ENCODE measurements at places on chromosomes 5 and 9. TPM values are rescaled to one million over a fixed set of nuclear protein-coding genes. Genes with fewer than 3 reads are reported as not detected.

Gene DTWD2
- total RNA-seq: 1.4 TPM

Gene TAF1L
- total RNA-seq: not detected

Gene AUH
- total RNA-seq: 9.9 TPM

Gene PDE8B
- total RNA-seq: 2.0 TPM

Gene FAT2
- 0.01 TPM for total RNA-seq

Gene KCTD16
- total RNA-seq: 0.01 TPM

Gene STING1
- total RNA-seq: 0.94 TPM

Gene GABBR2
- total RNA-seq: 0.14 TPM

Gene C5orf58
- not detected for total RNA-seq

Gene HTR4
- total RNA-seq: not detected

Gene FOXD1
- total RNA-seq: 19.4 TPM

Gene ZNF483
- total RNA-seq: 0.48 TPM

Gene SLC24A2
- total RNA-seq: not detected

Gene AOPEP
- total RNA-seq: 150 TPM

Gene CCDC183
- 0.19 TPM for total RNA-seq

Gene FOXD4L5
- total RNA-seq: 0.06 TPM

Gene FOXB2
- total RNA-seq: not detected

Gene COL15A1
- total RNA-seq: 0.57 TPM

Gene NOXA1
- 1.6 TPM for total RNA-seq

Gene OR1J2
- not detected for total RNA-seq

Gene KDM3B
- total RNA-seq: 38.9 TPM

Gene BAAT
- 0.31 TPM for total RNA-seq

Gene NMUR2
- 0.08 TPM for total RNA-seq

Gene RELL2
- 5.2 TPM for total RNA-seq

Gene CCNJL
- total RNA-seq: 11.2 TPM

Gene ANKRD34B
- total RNA-seq: 0.03 TPM

Gene SMIM33
- total RNA-seq: not detected

Gene GCNT4
- total RNA-seq: 0.29 TPM

Gene GTF2H2
- total RNA-seq: 9.1 TPM

Gene MAST4
- 1.7 TPM for total RNA-seq

Gene PDGFRB
- 0.80 TPM for total RNA-seq

Gene SPINK7
- not detected for total RNA-seq

Gene LCN2
- total RNA-seq: 3.4 TPM

Gene CAMK2A
- 0.69 TPM for total RNA-seq

Gene ALDH1A1
- 5,218 TPM for total RNA-seq

Gene TXNDC8
- total RNA-seq: not detected

Measured in A549 treated with AZD2906 at 1 μM for 4 hours (cell line).